Astrocyte (in vitro differentiated cells and primary cell): ENCODE measurements at places on chromosomes 2 and 18. TPM values are rescaled to one million over a fixed set of nuclear protein-coding genes. Genes with fewer than 3 reads are reported as not detected.

DNA sequence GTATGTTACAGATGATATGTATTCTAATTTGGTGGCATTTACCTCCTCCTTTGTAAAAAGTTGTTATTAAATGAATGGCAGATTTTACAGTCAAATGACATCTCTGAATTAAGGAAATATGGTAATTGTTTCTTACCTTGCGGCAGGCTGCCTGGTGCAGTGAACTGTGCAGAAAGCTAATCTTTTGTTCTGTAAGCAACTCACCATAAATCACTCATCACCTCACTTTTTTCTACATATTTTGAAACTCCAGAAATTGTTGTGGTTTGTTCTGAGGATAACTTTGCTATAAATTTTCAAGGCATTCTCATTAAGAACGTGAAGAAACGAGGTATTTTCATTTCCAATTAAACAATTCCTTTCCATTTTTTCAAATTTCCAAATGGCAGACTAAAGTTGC, 52.7 kb downstream of the ST6GAL2 start:
- no peak for DNase-seq

- DNase-seq: no peak
Measured at GRCh38 chr18:78738076-78738690, 241.4 kb upstream of the SALL3 start.

- no peak for DNase-seq
Measured at GRCh38 chr2:149334156-149334555, 3.8 kb downstream of the LYPD6 start.

- peak; percentile 44 for DNase-seq
Measured at GRCh38 chr2:12070581-12070980, 324.1 kb downstream of the LPIN1 start.

DNA sequence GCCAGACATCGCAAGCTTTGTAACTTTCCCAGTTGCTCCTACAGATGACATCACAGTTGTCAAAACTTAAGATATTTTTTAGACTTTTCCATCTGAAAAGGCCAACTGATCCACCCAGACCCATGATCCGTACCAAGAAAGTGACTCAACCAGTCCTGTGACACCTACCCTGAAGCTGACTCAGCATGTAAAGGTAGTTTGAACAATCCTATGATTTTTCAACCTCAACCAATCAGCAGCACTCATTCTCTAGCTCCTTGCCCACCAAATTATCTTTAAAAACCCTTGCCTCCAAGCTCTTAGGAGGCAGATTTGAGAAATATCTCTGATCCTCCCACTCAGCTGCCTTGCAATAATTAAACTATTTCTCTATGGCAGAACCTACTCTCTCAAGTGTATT, 1686.7 kb upstream of the LRRTM1 start:
- DNase-seq: no peak

Gene REG1B
- not detected in 2 replicates for total RNA-seq

Gene SNRPD1
- total RNA-seq: 51.4 and 60.6 TPM in 2 replicates

Gene SAG
- total RNA-seq: not detected in 2 replicates

DNA sequence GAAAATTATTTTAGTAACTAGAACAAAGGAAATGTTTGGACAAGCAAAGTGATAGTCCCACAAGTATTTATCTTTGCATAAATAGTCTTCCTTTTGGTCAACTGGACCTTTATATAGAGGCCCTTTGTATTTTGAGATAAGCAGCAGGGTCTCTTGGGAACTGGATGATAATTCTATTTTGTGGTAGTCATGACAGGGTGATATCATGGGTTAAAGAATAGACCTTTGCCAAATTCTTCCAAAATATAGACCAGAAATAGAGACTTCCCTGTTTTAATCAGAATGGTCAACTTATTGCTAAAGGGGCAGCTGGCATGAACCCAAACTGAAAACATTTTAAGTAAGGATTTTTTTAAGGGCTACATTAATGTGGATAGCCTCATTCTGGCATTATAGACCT, 10.5 kb downstream of the PLEK start:
- DNase-seq: no peak

GRCh38 chr2:23838581-23838980, 88.3 kb downstream of the ATAD2B start:
- DNase-seq: no peak

DNA sequence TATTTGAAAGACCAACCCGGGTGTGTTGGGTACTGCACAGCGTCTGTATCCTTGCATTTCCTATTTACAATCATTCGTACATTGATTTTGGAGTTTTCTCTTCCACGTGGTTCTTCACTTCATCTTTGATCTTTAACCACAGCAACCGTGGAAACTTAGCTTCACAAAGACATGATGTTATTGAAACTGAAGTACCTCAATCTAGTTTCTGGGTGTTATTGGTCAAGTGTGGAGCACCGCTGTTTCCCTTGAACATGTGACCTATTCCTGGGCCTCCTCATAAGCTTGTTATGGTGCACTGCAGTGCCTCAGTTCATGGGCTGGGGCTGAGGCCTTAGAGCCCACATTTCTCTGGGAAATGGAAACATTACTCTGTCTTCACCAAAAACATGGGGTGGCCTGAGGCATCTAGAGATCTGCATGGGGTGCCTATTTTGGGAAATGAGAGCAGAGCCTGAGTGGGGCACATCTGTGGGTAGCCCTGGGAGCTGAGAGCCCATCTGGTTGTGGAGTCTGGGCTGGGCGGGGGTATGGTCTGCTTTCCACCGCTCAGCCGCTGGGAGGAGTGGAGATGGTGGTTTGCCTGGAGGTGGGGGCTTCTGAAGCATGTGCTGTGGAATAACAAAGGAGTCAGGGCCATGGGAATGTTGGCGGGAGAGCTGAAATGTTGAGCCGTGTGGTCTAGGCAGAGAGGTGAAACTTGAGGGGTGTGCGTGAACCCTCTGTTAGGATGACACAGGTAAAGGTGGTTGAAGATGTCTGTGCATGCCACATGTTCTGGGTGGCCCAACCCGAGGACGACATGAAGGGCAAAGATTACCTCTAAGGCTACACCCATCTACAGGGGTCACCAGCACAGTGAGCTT, 37.4 kb downstream of the ZNF236 start:
- no peak for DNase-seq

Gene CWC22
- 12.3 and 13.5 TPM in 2 replicates for total RNA-seq

DNA sequence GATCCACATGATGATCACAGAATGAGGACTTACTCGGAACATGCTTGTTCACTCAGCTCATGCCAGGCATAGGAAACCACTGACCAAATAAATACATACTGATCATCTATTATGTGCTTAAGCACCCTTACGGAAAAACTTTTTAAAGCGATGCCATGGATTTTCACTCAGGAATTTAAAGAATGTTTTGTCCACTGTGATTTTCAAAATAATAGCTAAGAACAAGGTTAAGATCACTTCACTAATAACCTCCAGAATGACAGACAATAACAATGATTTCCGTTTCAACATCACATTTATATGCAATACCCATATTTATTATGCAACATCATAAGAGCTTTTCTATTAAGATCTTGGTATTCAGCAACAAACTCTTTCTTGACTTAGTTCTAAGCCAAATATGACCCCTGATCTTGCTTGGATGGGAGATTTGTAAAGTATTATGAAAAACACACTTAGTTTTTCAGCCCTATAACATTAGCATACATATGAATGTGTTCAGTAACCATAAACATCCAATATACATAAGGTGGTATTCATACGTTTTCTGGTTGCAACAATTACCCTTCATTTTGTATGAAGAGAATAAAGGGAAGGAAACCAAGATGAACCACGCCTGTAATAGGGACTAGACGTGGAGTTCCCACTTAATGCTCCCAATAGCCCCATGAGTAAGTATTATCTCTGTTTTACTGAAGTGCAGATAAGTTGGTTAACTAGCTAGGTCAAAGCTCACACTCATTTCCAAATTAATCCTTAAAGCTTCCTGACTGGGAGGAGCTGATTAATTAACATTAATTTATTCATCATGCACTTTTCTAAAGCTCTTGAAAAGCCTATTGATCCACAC, 1.9 kb downstream of the CD302 start:
- DNase-seq: peak; percentile 22

GRCh38 chr2:71995067-71995665, 152.5 kb downstream of the CYP26B1 start:
- no peak for DNase-seq

DNA sequence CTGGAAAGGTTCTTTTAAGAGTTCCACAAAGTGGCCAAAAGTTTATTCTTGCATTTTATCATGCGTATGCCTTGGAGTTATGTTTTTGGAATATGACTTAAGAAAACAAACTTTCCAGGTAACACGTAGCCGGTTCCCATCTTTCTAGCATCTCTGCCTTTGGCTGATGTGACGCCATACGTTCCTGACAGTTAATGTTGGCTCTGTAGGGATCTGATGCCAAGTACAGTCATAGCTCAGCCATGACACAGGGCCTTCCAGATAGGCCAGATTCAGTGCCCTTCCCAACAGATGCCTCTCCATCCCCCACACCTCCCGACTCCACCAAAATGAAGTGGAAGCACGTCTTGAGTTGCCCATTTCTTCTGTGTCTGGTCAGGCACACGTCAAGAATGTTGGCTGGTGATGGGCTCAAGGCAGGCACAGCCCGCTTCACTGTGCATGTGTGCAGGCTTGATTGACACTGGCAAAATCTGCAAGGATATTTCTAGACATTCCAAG, 51.0 kb upstream of the THOC1 start:
- DNase-seq: no peak

DNA sequence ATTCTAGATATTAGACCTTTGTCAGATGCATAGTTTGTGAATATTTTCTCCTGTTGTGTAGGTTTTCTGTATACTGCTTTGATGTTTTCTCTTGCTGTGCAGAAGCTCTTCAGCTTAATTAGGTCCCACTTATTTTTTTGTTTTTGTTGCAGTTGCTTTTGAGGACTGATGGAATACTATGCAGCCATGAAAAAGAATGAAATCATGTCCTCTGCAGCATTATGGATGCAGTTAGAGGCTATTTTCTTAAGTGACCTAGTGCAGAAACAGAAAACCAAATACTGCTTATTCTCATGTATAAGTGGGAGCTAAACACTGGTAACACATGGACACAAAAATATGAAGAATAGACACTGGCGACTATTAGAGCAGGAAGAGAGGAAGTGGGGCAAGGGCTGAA, 155.0 kb upstream of the HNMT start:
- DNase-seq: no peak

DNA sequence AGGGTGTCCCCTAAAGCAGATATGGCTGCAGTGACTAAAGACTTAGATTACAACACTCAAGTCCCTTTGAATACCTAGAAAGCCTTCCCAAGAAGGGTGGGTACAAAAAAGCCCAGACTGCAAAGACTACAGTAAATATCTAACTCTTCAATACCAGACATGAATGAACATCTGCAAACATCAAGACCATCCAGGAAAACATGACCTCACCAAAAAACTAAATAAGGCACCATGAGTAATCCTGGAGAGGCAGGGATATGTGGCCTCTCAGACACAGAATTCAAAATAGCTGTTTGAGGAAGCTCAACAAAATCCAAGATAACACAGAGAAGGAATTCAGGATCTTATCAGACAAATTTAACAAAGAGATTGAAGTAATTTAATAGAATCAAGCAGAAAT, 138.2 kb upstream of the OTOS start:
- peak; percentile 43 for DNase-seq

Gene GDF7
- 0.91 and 1.9 TPM in 2 replicates for total RNA-seq

DNA sequence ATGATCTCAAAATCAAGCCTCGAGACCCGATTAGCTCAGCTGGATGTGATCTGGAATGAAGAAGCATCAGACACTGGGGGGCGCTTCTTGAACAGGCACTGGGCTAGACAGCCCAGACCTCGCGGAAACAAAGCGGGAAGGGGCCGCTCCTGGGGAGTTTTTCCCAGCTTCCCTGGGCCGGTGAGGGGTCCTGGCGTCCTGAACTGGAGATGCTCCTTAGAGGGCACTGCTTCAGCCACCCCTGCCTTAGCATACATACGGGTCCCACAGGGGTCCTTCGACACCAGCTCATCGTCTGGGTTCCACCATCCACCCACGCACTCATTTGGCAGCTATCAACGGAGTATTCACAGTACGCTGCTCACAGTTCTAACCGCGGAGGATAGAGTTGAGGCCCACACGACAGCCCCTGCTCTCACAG, 146.7 kb downstream of the TSN start:
- DNase-seq: no peak

Gene DOK1
- 19.1 and 19.3 TPM in 2 replicates for total RNA-seq

- no peak for DNase-seq
Measured at GRCh38 chr2:195721042-195721441, 64.0 kb downstream of the SLC39A10 start.

DNA sequence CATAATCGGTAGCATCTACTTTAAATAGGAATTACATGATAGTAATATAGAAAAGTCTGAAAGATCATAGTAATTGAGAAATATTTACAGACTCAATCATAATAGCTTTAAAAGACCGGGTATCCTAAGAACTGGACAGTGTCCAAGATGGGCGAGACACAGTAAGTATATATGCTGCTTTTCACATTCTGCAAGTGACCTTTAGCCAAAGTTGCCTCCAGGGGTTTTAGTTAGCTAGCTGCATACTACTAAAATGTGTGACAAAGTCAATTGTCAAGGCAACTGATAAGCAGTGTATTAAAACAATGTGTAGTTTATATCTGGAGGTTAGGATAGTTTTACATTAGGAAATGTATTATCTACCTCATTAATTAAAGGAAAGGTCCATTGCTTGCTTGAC, 24.6 kb downstream of the CD302 start:
- no peak for DNase-seq

- no peak for DNase-seq
Measured at GRCh38 chr2:240074545-240074944, 21.2 kb upstream of the OR6B3 start.

Gene LINC00305
- not detected in 2 replicates for total RNA-seq

- DNase-seq: peak; percentile 66
Measured at GRCh38 chr2:231199219-231199618, 788 bp downstream of the ARMC9 start.

Gene PRKAG3
- not detected in 2 replicates for total RNA-seq

- peak; percentile 81 for DNase-seq
Measured at GRCh38 chr2:70070542-70071268, 16.6 kb upstream of the PCBP1 start.

Gene TMEM169
- total RNA-seq: 17.9 and 20.1 TPM in 2 replicates
